ENCODE measurements at places on chromosomes 6 and 20.

DNA sequence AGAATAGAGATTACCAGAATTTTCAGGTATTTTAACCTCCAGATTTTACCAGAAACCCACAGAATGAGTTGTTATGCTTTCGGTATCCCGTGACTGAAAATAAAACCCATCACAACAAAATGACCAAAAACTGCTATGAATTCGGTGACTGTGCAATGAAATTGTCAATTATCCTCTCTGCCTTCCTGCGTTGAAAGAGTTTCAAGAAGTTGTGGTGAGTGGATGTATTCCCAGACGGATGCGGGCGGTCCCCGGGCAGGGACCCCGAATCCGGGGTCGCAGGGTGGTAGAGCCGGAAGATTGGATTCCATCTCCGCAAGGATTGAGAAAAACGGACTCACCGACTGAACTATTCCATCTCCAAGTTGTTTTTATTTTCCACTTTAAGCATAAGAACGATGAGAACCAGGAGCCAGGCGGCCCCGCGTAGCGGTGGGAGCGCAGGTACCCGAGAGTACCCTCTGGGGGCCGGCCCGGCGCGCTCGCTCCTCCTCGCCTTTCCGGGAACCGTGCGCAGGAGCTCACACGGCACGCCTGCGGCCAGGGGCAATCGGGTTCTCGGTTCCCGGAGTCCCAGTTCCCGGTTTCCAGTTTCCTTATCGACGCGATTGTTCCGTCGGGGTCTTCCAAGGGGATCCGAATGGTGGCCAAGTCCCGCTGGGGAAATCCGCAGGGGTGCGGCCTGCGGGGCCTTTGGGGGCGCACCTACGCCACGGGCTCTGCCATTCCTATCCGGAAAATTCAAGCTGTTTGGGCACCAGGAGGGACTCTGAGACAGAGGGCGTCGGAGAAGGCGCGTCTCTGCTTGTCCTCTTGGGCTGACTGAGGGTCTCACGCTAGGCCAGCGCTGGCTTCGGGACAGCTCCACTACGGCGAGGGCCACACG lies 104.9 kb upstream of the PRDM1 start:
- no peak for DNase-seq

DNA sequence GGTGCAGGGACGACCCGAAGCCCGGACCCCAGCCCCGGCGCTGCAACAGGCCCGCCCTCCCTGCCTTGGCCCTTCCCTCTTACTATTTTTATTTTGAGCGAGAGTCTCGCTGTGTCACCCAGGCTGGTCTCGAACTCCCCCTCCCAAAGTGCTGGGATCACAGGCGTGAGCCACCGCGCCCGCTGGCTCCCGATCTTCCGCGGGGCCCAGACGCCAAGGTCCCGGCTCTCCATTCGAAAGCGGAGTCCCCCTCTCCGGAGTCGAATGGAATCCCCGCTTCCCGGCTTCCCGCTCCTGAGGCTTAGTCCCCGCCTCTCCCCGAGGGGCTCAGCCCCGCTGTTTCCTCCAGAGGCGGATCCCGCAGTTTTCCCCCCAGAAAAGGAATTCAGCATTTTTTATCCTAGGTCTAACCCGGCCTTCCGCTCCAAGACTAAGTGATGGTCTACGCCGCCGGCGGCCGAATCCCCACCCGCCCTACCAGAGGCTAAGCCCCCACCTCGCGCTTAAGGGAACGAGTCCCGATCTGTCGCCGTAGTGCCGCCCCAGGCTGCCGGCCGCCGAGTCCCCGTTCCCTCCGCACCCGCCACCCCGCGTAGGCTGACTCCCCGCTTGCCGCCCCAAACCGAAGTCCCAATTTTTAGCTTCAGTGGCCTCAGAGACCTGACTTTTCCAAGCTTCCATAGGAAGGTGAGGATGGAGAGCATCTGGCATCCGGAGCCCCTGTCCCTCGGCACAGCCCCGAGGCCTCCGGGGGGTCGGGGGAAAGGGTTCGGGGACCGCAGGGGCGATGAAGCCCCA lies 11.5 kb upstream of the TMC2 start:
- no peak for DNase-seq

DNA sequence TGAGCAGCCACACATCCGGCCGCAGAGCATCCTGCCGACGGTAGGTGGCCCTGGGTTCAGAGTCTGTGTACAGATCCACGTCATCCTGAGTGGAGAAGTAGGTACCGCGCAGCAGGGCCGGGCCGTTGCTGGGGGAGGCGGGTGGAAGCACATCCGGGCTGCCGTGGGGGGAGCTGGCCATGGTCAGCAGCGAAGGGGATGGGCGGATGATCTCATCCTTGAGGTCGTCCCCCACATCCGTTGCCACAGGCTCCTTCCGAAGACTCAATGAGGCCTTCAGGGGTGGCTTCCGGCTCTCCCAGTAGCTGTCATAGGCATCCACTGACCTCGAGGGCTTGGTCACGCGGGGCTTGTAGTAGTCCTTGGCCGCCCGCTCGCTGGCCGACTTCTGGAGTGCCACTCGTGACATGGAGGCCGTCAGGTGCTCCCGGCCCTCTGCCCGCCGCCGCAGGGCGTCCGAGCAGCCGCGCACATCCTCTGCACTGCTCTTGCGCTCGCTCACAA lies 9.2 kb downstream of the SPATA2 start:
- no peak for DNase-seq

- no peak for DNase-seq
Observed at GRCh38 chr6:74128536-74128935, 432.5 kb downstream of the CD109 start.

GRCh38 chr20:17782768-17783167 lies 83.0 kb downstream of the BANF2 start:
- DNase-seq: no peak

- no peak for DNase-seq
Observed at GRCh38 chr6:168834042-168834587, 393.1 kb downstream of the SMOC2 start.

DNA sequence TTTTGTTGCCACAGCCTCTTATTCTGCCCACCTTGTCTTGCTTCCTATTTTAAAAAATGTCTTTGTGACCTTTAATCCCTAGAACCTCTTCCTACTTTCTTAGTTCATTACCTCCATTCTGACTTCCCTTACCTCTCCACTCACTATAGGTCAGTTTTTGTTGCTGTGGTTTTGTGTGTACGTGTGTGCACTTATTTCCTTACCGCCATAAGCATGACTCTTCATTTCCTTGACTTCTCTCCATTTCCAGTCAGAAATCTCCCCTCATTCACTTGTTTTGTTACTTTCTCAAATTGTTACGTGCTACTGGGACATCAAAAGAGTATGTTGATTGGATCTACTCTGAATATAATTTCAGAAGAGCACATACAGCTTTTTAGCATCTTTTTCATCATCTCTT lies 26.6 kb downstream of the SF3B5 start:
- DNase-seq: no peak

DNA sequence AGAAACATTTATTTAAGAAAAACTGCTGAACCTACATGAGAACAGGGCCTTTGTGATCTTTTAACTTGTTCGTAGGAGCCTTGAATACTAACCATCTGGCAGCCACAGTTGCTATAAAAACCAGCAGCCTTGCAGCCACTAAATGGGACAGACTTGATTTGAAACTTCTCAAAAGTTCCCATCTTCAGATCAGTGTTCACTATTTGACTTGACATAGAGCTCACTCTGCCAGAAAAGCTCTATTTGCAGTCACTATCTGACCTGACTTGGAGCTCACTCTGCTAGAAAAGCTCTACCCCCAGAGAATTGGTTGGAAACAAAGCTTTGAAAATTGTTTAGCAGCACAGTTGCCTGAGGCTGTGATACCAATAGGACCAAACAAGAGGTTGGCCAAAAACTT lies 119.3 kb upstream of the F13A1 start:
- DNase-seq: no peak

DNA sequence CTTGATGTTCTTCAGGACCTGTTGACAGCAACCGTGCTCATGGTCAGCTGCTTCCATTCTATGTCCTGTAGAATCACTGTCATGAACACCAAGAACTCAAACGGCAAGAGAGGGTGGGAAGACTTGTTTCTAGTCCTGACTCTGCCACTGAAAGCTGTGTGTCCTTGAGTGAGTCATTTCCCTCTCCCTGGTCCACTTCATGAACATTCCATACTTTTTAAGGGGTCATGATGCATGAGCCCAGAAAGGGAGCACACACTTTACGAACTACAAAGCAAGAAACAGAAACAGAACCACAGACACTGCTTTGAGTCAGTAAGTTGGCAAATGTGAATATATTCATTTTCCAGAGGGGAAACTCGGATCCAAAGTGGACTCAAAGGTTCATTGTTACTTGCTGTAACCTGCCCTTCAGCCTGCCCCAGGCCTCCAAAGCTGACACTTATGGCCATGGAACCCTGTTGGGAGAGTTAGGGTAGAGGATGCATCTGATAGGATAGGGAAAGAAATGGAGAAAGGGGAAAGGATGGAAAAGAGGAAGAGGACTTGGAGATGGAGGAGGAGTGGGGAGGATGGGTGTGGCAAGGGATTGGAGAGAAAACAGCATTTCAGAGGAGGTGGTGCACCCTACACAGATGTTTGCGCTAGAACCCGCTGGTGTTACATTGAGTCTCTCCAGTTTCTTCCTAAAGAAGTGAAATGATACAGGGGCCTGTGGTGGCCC lies 129.8 kb downstream of the FOXO3 start:
- DNase-seq: no peak

DNA sequence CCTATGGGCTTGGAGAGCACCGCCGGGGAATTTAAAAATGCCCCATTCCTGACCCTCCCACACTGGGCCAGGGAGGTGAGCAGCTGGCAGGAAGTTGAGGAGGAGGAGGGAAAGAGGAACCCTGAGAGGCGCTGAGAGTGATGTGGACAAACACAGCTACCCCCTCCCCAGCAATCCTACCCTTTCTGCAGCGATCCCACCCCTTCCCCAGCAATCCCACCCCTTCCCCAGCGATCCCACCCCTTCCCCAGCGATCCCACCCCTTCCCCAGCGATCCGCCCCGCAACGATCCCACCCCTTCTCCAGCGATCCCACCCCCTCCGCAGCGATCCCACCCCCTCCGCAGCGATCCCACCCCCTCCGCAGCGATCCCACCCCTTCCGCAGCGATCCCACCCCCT lies 111.6 kb downstream of the SYCP2 start:
- no peak for DNase-seq

- DNase-seq: no peak
Observed at GRCh38 chr6:108721286-108721685, 126.9 kb upstream of the ARMC2 start.

DNA sequence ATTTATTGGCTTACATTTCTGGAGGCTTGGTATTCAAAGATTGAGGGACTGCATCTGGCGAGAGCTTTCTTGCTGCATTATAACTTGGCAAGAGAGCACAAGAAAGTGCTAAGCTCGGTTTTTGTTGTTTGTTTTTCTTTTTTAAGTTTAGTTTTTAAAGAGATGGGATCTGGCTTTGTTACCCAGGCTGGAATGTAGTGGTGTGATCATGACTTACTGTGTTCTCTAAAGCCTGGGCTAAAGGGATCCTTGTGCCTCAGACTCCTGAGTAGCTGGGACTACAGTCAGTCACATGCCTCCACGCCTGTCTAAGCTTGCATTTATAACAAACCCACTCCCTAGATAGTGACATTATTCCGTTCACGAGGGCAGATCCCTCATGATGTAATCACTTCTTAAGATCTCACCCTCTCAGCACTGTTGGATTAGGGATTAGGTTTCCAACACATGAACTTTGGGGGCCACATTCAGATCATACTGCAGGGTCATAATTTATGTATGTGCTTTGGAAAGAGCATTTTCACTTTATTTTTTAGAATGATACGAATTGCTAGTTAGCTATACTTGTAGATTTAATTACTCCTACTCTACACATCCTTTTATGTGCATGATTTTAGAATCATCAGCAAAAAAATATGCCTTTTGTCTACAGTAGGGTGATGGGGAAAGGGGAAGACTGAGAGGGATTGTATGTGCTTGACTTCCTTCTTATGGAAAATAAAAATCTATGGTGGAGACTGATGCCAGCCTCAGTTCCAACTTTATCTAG lies 167.8 kb downstream of the JARID2 start:
- no peak for DNase-seq

GRCh38 chr20:46334303-46334904 lies 26.1 kb upstream of the CDH22 start:
- no peak for DNase-seq

- DNase-seq: no peak
Observed at GRCh38 chr20:32664678-32665159, 9.0 kb downstream of the C20orf203 start.

- no peak for DNase-seq
Observed at GRCh38 chr6:157079771-157080170, 243.5 kb downstream of the TMEM242 start.

GRCh38 chr6:140230282-140230681 lies 855.8 kb upstream of the CITED2 start:
- DNase-seq: no peak

GRCh38 chr20:6954219-6954618 lies 186.7 kb downstream of the BMP2 start:
- DNase-seq: no peak

DNA sequence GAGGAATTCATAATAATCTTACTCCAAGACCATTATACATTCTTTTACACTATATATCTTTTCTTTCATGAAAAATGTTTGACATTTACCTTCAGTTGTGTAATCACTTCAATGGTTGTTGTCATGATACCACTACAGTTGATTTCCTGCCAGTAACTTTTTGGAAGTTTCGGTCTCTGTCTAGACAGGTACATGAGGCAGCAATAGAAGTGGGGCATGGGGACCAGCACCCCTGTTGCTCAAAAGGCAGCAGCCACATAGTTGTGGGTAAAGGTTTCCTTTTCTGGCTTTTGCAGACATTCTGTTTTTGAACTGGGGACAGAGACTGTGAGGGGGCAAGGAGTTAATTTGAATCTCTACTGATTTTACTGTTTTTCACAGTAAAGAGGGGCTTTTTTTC lies 14.1 kb downstream of the SAMD5 start:
- no peak for DNase-seq
